ENCODE measurements at places on chromosomes 3 and 15.

DNA sequence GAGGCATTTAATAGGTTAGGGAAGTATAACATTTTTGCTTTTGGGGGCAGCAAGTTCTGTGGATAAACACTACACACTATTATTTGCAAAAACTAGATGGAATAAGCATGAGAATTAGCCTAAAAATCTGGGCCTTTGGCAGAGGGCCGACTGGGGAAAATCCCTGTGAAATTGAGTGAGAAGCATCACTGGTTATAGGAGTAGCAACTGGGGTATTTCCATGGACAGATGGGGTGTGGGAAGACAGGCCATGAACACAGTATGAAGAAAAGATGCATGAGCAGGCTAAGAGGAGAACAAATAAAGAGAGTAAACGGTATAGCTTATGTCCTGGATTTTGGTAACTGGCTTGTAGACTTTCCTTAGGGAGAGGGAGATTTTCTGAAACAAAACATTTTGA lies 32.9 kb upstream of the CSPG5 start:
- DNase-seq, result no peak

DNA sequence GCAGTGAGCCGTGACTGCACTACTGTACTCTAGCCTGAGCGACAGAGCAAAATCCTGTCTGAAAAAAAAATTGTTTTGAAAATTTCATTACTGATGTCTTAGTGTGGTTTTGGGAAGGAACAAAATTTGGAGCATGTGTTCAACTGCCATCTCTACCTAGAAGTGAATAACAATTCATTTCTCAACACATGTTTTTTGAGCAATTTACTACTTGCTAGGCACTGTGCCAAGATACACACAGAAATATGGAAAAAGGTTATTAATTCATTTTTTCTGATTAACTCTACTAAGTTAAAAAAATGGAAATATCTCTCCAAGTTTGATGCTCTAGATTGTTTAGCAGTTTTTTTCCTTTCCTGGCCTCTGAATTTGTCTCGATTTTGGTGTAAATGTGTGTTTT lies 5.2 kb upstream of the TCF12 start:
- no peak for DNase-seq

GRCh38 chr15:89937365-89938350 lies 24.9 kb upstream of the ARPIN start:
- DNase-seq, result no peak

GRCh38 chr15:88255484-88256278 lies 858 bp downstream of the NTRK3 start:
- DNase-seq, result peak; percentile 65

DNA sequence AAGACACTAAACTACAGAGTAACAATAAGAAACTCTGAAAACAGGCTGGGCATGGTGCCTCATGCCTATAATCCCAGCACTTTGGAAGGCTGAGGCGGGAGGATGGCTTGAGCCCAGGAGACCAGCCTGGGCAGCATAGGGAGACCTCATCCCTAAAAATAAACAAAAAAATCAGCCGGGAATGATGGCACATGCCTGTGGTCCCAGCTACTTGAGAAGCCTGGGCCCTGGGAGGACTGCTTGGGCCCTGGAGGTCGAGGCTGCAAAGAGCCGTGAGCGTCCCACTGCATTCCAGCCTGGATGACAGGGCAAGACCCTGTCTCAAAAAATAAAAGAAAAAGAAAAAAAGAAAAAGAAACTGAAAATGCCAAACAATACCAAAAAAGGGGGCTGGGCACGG lies 55.4 kb downstream of the TMCC1 start:
- no peak for DNase-seq

DNA sequence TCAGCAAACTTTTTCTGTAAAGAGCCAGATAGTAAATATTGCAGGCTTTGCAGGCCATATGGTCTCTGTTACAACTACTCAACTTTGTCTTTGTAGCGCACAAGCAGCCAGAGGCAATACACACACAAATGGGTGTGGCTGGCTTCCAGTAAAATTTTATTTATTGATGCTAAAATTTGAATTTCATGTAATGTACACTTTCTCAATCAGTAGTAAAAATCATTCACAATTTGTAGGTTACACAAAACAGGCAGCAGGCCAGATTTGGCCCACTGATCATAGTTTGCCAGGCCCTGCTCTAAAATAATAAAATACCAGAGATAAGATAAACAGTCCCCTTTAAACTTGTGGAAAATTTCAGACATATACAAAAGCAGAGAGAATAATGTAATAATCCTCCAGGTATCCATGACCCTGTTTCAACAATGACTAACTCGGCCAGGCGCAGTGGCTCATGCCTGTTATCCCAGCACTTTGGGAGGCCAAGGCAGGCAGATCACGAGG lies 330.3 kb downstream of the SHQ1 start:
- no peak for DNase-seq

DNA sequence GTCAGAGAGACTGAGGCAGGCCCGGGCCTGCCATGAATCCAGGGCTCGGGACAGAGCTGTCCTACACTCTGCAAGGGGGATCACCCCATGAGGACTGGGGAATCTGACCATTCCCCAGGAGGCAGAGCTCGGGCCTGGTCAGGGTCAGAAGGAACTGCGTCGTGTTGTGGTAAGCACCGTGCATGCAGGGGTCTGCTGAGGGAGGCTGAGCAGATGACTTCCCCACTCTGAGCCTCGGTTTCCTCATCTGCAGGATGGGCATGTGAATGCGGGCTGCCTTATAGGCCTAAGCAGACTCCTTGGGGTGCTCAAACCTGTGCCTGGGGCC lies 61.6 kb upstream of the IQSEC1 start:
- peak; percentile 17 for DNase-seq

GRCh38 chr3:60720736-60721135 lies 530.5 kb downstream of the FHIT start:
- no peak for DNase-seq

DNA sequence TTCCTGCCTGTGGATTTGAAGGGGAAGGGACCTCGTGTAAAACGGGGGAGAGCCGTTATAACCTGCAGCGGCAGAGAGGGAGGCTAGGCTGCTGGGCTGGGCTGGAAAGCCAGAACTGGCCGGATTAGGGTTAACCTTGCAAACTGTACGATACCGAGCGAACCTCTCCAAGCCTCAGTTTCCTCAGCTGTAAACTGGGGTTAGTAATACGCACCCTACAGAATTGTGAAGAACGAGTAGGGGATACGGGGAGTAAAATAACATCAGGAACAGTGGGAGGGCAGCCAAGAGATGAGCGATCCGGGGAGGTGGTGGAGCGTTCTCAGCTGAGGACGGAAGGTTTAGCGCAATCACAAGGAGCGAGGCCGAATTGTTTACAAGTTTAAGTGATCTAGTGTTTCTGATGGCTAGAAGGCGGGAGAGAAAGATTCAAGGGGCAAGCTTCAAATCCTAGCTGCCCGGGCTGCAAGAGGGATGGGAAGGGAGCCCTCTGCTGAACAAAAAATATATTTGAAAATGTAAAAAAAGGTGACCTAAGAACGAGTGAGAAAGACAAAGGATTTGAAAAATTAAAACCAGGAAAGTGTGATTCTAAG lies 768 bp upstream of the SEMA5B start:
- peak; percentile 78 for DNase-seq

DNA sequence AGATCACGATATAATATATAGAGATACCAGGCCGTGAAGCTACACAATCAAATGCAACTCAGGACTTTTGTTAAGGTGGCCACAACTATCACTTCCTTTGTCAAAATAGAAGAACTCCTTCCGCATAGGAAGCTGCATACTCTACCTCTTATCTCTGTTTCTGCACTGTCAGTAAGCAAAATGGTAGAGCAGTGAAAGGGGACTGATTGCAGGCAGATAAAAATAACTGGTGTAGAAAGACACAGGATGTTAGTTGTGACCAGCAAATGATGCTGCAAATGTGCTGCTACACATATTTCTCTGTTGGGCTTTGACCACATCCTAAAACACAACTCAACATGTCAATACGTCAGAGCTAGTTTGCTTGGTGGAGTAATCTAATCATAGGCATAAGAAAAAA lies 16.3 kb upstream of the TRAT1 start:
- no peak for DNase-seq

Data from D341Med (cell line).